ENCODE measurements at places on chromosomes 6 and 20.

DNA sequence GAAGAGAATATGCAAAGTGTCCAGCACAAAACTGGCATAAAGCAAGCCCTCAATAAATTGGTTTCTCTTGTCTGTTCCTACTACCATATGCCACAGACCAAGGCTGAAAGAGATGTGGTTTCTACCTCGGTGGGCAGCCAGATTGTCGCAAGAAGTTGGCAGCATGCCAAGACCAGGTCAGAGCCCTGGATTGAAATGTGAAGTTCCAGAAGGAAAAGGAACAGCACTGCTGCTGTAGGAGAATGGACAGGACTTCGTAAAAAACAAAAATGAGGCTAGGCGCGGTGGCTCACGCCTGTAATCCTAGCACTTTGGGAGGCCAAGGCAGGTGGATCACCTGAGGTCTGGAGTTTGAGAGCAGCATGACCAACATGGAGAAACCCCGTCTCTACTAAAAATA, 22.1 kb downstream of the MRPL14 start:
- DNase-seq: no peak

- no peak for DNase-seq
Observed at GRCh38 chr6:167148997-167149396, 8.8 kb downstream of the GPR31 start.

DNA sequence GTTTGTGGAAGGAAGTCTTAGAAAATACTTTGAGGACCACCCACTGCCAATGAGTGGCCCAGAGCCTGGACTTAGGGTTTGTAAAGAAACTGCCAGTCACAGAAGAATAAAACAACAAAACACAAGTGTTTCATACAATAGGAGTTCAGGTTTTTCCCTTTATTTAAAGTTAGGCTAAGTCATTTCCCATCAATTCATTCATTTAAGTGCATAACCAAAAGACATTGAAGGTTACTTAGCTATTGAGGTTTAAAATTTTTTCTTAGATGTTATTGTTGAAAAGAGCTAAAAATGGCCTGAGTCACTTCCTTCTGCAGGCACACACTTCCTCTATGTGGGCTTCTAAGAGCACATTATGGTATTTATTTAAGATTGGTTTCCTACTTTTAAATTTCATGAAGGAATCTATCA, 54.2 kb downstream of the ARMC2 start:
- DNase-seq: peak; percentile 12

GRCh38 chr20:57829805-57830514, 120.1 kb upstream of the PMEPA1 start:
- DNase-seq: no peak

DNA sequence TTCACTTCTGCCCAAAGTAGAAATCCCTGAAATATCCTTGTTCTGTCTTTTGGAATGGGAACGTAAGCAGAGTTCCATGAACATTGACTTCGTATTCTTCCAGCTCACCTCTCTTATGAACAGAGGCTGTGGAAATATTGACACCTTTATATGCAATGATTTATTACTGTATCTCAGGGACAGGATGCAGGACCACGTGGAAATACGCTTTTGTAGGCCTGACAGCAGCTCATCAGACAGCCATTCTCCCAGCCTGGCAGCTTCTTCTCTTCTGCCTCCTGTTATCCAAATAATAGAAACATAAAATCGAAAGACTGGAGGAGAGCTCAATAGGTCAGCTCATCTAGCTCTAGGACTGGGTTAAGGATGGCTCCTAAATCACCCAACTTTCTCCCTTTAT, 106.2 kb upstream of the DTNBP1 start:
- DNase-seq: no peak

- no peak for DNase-seq
Observed at GRCh38 chr6:38153076-38153797, 333.7 kb downstream of the ZFAND3 start.

- no peak for DNase-seq
Observed at GRCh38 chr6:106156863-106157262, 70.7 kb downstream of the PRDM1 start.

DNA sequence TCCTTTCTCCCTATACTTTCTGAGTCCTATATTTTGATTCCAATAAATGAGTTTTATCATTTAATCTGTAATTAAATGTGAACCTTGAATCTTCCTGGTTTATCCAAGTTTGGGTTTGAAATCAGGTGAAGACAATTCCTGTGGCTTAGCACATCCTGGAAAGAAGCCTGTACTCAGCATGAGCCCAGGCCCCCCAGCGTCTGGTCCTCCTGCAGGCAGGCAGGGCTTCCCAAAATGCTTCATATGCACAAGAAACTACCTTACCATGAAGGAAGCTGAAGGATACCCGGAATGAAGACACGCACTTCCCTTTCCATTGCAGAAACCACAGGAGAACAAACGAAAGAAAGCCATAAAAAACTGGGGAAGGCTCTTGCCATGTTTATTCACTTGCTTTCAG, 157.4 kb upstream of the PDE10A start:
- no peak for DNase-seq

DNA sequence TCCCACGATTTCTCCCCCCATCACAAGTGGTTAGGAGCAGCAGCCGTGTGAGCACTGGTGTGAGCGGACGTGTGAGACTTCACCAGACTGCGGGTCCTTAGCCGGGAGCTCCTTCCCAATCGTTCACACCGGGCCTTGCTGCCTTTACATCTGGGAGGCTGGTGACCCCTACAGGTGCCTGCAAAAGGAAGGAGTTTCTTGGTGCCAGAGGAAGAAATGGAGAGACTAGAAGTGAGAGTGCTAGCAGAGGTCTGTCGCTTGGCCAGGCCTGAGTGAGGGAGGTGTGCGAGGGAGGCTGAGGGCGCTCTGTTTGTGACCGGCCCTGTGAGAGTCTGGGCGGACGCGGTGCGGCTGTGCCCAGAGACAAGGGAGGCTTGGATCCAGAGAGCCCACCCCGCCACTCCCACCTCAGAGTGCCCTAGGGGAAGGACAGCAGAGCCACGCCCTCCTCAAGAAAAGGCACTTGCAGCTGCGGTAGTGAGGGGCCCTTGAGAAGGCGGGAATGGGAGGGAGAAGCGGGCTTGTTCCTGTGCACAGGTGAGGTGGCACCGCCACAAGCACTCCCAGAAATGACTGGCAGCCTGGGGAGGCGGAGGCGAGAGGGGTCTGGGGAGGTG, 10.0 kb upstream of the ARMC2 start:
- DNase-seq: peak; percentile 34

- no peak for DNase-seq
Observed at GRCh38 chr6:128659276-128659675, 138.9 kb upstream of the PTPRK start.

DNA sequence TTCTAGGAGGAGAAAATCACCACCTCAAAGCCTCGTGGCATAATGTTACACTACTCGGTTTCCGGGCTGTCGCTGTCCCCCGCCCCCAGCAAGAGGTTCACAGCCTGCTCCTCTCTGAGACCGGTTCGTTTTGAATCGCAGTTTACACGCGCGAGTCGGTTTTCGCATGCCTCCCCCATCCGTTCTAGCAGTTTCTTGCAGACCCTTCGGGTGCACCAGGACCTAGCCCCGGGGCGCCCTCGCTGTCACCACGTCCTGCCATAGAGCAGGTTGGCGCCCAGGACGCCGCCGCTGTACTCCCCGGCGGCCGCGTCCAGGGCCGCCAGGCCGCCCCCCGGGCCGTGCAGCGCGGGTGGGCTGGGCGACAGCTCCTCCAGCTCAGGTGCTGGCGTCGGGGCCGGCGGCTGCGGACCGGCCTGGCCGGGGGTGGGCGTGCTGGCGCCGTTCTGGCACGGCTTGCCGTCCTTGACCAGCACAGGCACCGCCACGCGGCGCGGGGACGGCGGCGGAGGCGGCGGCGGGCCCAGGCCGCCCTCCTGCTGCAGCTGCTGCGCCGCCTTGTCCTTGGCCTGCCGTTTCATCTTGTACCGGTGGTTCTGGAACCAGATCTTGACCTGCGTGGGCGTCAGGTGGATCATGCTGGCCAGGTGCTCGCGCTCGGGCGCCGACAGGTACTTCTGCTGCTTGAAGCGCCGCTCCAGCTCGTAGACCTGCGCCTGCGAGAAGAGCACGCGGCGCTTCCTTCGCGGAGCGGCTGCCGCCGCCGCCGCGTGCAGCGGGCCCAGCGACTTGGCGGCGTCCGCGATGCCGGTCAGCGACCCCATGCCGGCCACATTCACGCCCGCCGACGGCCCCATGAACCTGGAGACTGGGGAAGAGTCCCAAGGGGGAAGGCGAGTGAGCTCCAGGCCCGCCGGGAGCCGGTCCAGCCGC, 1.4 kb downstream of the NKX2-4 start:
- DNase-seq: no peak
